Hematopoietic multipotent progenitor cell treated with erythropoietin and hydrocortisone succinate and interleukin-3 and kit ligand, for 6 days (in vitro differentiated cells): ENCODE measurements at places on chromosomes 13 and 19.

- no peak for DNase-seq
These were observed 10.5 kb downstream of the XRCC1 start for GRCh38 chr19:43564800-43565199.

DNA sequence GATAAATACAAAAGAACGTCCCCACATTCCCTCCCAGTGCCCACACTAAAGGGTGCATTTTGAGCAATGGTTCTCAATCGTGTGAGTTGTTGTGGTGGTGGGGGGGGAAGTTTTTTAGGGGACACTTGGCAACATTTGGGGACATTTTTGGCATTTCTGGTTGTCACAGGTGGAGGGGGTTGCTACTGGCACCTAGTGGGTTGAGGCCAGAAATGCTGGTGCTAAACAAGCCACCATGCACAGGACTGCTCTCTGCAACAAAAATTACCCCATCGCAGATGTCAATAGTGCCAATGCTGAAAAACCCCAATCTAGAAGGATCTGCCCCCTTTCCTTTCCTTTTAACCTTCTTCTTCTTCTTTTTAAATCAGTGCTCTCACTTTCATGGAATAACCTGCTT lies 453.3 kb downstream of the TSHZ3 start:
- DNase-seq: no peak

- DNase-seq: no peak
These were observed 74.8 kb upstream of the XPO4 start for GRCh38 chr13:20977394-20977793.

DNA sequence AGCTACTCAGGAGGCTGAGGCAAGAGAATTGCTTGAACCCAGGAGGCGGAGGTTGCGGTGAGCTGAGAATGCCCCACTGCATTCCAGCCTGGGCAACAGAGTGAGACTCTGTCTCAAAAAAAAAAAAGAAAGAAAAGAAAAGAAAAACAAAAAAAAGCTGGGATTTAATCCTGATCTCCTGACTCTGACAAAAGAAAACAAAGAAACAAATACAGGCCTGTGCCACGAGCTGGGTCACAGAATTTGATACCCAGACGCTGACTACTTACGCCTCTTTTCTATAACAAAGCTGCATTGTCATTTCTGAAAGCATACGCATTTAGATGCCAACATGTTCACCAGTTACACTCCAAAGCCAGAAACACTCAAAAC lies 18.2 kb upstream of the GTF2F2 start:
- DNase-seq: no peak

DNA sequence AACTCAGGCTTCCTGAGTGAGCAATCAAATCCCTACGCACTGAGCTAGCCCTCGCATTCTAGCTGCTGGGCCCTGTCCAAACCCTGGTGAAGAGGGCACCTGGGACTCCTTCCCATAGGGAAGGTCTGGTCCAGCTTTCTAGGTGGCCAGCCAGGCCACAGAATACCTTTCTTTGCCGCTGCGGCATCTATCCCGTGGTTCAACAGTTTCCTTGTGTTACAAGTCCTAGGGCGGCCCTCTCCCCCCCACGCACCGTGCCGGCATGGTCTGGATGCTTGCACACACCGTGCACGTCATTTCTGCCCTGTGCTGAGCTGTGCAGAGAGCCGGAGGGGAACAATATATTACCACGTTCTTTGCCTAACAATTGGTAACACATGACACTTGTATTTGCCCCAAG lies 164.6 kb upstream of the TSHZ3 start:
- DNase-seq: no peak

DNA sequence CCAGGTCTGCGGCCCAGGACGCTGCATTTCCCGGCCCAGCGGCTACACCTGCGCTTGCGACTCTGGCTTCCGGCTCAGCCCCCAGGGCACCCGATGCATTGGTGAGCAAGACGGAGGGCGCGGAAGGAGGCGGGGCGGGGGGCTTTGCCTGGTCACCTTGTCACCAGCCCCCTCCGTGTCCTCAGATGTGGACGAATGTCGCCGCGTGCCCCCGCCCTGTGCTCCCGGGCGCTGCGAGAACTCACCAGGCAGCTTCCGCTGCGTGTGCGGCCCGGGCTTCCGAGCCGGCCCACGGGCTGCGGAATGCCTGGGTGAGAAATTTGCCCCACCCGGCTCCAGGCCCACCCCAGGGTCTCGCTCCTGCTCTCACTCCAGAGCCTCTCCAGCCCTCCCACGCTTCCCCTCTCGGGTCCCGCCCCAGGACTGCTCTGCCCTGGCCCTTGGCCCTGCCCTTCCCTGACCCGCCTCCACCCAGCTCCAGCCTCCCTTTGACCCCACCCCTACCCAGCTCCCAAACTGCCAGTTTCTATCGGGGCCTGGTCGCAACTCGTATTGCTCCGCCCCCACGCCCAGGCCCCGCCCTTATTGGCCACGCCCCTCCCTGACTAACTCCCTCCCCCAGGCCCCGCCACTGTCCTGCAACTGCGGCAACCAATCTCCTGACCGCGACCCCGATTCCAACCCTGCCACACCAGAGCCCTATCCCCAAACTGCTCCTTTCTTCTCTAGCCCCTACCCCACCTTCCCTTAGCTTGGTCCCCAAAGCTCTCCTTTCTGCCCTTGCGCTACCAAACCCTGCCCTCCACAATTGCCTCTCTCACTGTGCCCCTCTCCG lies 8.6 kb downstream of the LTBP4 start:
- peak; percentile 97 for DNase-seq

DNA sequence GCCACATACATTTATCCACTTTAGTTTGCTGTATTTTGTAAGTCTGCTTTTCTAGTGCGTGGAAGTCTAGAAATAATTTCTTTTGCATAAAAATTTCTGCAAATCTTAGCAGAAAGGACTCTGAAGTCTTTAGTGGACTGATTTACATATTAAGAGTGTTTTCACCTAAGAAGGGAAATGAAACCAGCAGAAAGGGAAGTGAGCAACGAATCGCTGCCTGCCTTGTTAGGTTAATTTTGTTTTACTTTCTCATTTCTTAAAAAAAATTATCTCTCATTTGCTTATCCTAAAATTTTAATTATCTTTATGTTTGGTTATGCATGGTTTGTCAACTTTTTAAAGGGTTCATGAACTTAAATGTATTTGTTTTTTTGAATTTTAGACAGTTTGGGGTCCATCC lies 767 bp upstream of the GPR18 start:
- no peak for DNase-seq

GRCh38 chr19:55493052-55493644 lies 4.9 kb downstream of the SSC5D start:
- DNase-seq: no peak
